CD4-positive, alpha-beta T cell treated with Interleukin-4 for 1 hour (primary cell): ENCODE measurements at places on chromosomes 13 and 19.

- no peak for DNase-seq
Measured at GRCh38 chr13:43785650-43786471, 911 bp downstream of the ENOX1 start.

DNA sequence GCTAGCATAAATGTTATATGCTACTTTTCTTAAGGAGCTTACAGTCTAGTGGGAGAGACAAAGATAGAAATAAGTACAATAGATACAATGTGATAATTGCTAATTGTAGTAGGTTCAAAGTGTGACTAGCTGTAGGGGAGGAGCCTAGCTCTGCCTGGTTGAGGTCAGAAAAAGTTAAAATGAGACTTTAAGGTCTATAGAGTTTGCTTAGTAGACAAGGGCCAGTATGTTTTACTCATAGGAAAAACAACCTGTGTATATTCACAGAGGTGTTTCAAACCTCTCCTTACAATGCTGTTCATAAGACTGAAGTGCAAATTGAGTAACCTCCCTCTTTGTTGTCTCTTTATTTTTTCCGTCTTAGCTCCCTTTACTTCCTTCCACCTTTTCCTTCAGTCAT lies 56.1 kb downstream of the PDS5B start:
- no peak for DNase-seq

DNA sequence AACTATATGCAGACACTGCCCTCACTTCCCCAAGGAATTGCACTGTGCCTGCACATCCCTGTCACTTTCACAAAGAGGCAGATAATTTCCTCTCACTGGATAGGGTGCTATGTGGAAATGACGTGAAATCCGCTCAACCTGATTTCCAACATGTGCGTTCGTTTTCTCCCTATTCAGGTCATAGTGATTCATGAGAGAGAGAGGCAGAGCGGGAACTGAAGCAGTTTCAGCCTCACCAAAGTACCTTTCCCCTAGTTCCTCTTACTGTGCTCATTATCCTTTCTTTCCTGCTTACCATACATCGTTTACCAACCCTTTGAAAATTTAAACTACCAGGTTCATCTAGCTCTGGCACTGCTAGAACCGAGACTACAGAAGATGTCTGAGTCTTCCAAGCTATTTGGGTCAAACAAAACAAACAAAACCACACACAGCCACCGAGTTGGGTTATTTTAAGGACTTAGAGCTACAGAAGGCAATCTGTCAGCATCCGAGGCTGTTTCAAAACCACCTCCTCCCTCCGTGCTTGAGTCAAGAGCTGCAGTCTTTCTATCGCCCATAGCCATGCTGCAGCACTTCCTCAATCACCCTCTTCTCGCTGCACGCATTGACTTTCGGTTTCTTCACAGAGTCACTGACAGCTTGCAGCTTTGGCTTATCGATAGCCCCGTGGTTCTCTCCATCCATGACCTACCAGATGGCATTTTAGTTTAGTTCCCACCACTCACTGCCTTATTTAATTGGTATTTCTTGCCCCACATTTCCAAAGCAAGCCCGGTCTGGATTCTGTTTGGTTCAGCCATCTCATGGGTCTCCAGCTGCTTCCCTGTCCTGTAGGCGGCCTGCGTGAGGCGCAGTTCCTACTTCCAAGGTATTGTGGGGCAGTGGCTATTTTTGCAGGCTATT lies 1395.8 kb downstream of the EFNB2 start:
- DNase-seq, result peak; percentile 70

DNA sequence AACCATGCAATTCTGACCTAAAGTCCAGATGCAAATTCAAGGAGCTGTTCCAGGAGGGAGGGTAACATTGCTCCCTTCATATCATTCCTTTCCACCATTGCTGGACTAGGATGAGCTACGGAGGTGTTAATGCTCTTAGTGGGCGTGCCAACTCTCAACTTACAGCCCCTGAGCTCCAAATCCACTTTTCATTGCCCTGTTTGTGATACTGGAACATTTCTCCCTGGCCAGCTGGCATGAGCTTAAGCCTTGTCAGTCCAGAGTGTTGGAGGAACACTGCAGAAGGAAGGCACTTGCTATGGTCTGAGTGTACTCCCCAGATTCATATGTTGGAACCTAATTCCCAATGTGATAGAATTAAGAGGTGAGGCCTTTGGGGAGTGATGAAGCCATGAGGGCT lies 70.4 kb upstream of the FARP1 start:
- DNase-seq, result no peak

- DNase-seq, result no peak
Measured at GRCh38 chr13:40016953-40017660, 361.6 kb downstream of the COG6 start.

GRCh38 chr13:59340581-59340980 lies 823.1 kb downstream of the DIAPH3 start:
- DNase-seq, result no peak

DNA sequence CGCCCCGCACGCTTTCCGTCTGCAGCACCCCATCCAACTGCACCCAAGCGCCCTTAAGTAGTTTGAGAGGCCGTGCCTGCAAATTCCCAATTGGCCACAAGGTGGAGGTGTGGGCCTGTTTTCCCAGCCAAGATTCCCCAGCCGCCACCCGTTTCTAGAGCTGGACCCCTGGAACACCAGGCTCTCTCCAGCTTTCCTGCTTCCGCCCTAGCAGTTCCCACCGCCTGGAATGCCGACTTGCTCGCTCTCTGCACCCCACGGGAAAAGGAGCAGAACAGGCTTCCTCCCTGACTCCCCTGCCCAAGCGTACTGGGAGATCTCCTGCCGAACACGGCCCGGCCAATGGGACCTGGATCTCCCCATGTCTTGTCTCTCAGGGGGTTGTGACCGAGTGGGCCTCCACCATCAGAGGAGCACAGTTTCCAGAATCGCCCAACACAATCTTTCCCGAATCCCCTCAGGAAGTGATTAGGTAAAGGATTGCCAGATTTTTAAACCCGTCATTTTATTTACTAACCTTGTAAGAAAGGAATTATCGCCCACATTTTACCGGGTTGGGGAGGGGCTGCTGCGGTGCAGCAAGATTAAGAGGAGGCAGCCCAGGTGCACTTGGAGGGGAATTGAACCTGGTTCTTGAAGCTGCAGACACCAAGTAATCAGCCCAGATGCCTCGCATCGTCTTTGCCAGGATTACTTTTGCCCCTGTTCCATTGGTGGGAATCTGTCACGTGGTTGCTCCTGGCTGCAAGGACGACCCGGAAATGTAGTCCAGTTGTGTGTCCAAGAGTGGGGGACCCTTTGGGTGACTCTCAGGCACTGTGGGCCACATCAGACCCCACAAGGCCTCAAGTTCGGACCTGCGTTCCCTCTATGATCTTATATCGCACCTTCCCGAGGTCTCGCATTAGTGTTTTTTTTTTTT lies 3.5 kb upstream of the NAPSA start:
- peak; percentile 83 for DNase-seq

GRCh38 chr13:44833626-44834025 lies 155.6 kb downstream of the NUFIP1 start:
- DNase-seq, result no peak

GRCh38 chr19:50450369-50451222 lies 17.9 kb downstream of the MYBPC2 start:
- DNase-seq, result no peak

DNA sequence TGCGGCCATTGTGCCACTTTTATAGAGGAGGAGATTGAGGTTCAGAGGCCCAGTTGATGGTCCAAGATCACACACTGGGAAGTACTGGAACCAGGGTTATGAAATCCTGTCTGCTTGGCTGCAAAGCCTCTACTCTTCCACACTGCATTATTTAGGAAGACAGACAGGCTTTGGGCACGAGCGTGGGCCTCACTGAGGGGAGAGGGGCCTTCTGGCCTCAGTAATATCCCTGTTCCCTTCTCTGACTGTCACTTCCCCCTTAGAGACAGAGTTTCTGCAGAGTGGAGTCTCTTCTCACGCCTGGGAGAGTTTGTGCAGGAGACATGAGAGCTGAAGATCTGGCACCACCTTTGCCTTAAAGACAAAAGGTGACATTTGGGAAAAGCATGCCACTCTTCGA lies 49.0 kb upstream of the PNMA8B start:
- DNase-seq, result no peak

DNA sequence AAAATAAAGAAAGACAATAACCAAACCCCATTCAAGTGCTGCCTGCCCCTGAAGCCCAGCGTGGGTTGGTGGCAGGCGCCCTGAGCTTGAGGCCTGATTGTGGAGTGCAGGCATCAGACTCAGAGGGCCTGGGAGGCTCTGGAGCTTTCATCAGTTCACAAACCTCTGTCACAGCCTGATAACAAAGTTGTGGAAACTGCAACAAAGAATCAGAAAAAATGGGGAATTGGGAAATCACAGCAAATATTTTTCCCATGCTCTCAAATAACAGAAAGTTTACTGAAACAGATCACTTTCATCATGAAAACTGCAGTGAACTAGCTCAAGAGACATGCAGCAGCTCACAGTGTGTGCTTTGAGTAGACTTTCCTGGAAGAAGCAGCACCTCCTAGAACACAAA lies 793.6 kb downstream of the UQCRFS1 start:
- no peak for DNase-seq

GRCh38 chr13:50228527-50228926 lies 213.3 kb downstream of the KCNRG start:
- DNase-seq, result no peak

GRCh38 chr13:88806438-88806837 lies 1135.3 kb downstream of the SLITRK5 start:
- DNase-seq, result no peak

DNA sequence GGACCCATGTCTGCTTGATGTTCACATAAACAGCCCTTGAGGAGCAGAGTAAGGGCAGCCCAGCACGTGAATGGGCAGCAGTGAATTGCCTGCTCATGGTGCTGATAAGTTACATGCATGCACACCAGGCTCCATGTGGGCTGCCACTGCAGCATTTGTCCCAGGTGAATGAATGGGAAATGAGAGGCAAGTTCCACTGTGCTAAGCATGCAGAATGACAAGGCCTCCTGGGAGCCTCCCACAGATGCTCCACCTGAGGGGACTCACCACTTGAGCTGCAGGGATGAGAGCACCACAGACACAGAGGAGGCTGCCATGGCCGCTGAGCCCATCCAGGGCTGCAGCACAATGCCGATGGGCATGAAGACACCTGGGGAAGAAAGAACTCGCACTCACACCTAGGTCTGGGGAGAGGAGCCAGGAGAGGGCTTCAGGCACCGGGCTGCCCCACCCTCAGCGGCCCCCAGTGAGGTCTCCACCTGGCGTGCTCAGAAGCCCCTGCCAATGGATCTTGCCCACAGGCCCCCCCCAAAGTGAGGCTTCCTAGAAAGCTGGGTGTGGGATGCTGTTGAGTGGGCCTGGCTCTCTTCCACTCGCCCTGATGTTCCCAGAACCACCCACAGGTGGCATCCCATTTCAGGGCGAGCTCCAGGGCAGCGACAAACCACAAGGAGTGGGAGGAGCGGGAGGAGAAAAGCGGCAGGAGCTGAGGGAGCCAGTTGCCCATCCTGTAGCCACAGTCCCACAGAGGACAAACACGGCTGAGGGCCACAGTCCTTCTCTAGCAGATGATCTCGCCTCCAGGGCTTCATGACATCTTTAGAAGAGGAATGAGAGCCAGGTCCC lies 73.8 kb downstream of the CCDC70 start:
- DNase-seq, result no peak

- no peak for DNase-seq
Measured at GRCh38 chr19:13063461-13064091, 39.1 kb downstream of the LYL1 start.

- DNase-seq, result no peak
Measured at GRCh38 chr19:50333737-50334617, 4.8 kb upstream of the KCNC3 start.

DNA sequence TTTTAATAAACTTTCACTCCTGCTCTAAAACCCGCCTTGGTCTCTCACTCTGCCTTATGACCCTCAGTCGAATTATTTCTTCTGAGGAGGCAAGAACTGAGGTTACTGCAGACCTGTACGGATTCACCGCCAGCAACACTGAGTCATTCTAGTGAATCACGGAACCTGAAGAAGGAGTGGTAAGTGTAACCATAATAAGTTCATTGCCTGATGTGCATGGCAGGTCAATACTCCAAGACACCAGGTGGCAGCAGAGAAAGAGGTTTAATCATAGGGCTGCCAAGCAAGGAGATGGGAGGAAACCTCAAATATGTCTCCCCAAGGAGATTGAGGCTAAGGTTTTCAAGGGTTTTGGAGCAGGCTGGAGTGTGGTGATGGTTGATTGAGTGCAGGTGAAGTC lies 204.3 kb upstream of the IPO5 start:
- no peak for DNase-seq

DNA sequence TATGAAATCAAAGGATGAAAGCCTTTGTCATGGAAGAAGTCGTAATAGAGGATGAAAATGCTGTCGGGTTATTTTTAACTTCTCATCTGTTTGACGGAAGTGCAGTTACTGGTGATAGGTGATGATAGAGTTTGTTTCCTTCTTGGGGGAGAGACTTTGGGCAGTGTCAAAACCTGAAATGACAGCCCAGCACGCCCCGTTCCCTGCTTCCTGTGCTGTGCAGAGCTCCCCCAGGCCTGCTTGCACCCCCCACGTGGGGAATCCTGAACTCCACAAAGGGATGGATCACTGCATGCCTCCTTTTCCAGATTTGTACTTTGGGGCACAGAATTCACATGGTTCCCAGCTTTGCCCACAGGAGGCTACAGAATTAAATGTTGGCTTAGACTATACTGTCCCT lies 102.7 kb downstream of the ATP11A start:
- no peak for DNase-seq

GRCh38 chr19:58409010-58409790 lies 751 bp downstream of the ZNF584 start:
- no peak for DNase-seq
